ENCODE measurements at places on chromosomes 16 and 17. TPM values are rescaled to one million over a fixed set of nuclear protein-coding genes. Genes with fewer than 3 reads are reported as not detected.

GRCh38 chr17:1183171-1183873 lies 3.5 kb upstream of the ABR start:
- H3K4me1 ChIP-seq: peaks cover 52% of the 10 kb centered on the region
- H3K4me3 ChIP-seq: no peak overlapping the region
- H3K27ac ChIP-seq: no peak overlapping the region
- H3K36me3 ChIP-seq: no peaks in the 10 kb centered on the region

DNA sequence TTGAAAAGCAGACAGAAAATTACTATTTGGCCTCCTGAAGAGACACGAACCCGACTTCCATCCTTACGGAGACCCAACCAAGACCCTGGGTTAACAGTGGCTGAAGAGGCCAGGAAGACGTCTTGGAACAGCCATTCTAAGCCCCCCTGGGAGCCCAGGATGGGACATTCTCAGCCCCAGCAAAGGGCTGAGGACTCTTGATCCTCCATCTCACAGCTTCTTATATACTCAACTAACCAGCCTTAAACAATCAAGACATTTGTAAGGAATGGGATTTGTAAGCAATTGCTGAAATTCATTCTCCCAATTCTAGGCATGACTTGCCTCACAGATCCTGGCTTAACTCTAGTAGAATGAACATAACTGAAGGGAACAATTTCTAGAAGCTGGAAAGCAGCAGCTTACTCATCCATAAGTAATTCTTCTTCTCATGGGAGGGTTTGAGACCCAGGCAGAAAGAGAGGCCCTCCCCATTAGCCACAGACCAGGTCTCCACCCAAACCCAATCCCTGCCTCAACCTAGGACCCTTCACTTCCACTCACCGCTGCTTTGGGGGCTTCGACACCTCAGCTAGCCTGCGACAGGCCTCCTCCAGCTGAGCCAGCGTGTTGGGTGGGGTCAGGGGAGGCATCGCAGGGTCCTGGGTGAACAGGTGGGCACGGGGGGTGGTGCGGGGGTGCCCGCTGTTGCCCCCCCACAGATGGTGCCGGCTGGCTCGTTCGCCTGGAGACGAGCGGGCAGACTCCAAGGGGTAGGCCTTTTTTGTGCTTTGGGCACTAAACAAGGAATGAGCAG lies 25.5 kb downstream of the AXIN2 start:
- H3K27me3 ChIP-seq: no peaks in the 10 kb centered on the region
- H3K4me1 ChIP-seq: peaks cover 34% of the 10 kb centered on the region
- peaks cover 67% of the 10 kb centered on the region for H3K36me3 ChIP-seq
- DNase-seq: no peak
- no peak overlapping the region for H3K4me3 ChIP-seq

DNA sequence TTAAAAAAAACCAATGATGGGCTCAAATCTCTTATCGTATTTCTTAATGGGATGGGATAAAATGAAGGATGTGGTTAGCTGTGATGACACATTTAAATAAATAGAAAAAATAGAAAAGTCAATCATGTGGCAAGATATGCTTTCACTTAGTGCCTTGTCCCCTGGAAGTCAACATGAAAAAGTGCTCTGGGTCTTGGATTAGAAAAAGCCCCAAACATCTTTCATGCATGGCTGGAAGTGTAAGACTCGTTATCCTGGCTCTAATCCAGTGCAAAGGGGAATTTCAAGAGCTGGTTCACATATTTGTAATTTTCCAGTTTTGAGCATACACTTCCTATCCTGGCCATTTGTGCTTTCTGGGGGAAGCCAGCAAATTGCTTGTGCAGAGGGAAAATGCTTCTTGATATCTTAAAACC lies 160.9 kb downstream of the MAP2K6 start:
- H3K27me3 ChIP-seq: no peaks in the 10 kb centered on the region
- peak overlapping the region; percentile 66 for H3K27ac ChIP-seq
- no peak overlapping the region for H3K4me3 ChIP-seq
- no peaks in the 10 kb centered on the region for H3K36me3 ChIP-seq

- H3K4me1 ChIP-seq: peaks cover 10% of the 10 kb centered on the region
- no peaks in the 10 kb centered on the region for H3K36me3 ChIP-seq
- H3K27ac ChIP-seq: no peak overlapping the region
- no peak for DNase-seq
- no peak overlapping the region for H3K4me3 ChIP-seq
Observed at GRCh38 chr16:12489357-12489990, 314.2 kb downstream of the CPPED1 start.

- DNase-seq: no peak
- no peak overlapping the region for H3K27ac ChIP-seq
Observed at GRCh38 chr17:13583996-13584700, 17.6 kb downstream of the HS3ST3A1 start.

GRCh38 chr17:32192379-32192778 lies 50.1 kb downstream of the RHOT1 start:
- H3K4me1 ChIP-seq: no peaks in the 10 kb centered on the region
- H3K4me3 ChIP-seq: no peak overlapping the region
- H3K36me3 ChIP-seq: peaks cover 95% of the 10 kb centered on the region
- no peak for DNase-seq
- no peak overlapping the region for H3K27ac ChIP-seq

DNA sequence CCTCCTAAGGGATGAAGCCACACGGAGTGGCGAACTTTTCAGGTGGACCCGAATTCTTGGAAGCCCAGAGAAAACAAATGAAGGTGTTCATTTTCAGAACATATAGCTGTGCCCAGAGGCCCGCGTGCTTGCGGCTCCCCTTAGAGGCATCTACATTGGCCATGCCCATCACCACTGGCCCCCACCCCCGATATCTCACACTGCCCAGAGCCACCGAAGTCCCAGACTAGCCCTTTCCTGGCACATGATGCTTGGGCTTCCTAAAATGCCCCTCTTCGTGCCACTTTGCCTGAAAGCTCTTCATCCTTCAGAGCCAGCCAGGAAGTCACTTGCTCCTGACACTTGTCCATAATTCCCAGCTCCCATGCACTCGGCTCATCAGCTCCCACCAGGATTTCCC lies 2.1 kb upstream of the HEXIM1 start:
- no peaks in the 10 kb centered on the region for H3K36me3 ChIP-seq
- no peaks in the 10 kb centered on the region for H3K27me3 ChIP-seq
- peaks cover 57% of the 10 kb centered on the region for H3K4me1 ChIP-seq
- no peak for DNase-seq

DNA sequence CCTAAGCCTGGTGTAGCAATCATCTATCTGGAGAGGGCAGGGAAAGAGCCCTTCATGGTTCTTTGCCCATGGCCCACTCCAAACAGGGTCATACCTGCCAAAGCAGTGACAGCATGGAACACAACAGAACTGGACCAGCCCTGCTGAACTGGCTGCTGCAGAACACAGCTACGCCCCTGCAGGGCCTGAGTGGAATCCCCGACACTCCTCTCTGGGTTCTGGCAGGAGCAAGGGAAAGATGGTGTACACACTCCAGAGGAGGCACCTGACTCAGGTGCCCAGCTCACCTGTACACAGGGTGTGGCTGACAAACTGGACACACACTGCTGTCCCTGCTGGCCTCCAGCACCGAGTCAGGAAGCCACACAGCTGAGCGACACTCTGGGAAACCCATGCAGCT lies 19.8 kb downstream of the MIEF2 start:
- peaks cover 91% of the 10 kb centered on the region for H3K36me3 ChIP-seq
- H3K4me1 ChIP-seq: no peaks in the 10 kb centered on the region
- no peak overlapping the region for H3K4me3 ChIP-seq
- H3K27ac ChIP-seq: no peak overlapping the region
- DNase-seq: no peak
- H3K27me3 ChIP-seq: no peaks in the 10 kb centered on the region

DNA sequence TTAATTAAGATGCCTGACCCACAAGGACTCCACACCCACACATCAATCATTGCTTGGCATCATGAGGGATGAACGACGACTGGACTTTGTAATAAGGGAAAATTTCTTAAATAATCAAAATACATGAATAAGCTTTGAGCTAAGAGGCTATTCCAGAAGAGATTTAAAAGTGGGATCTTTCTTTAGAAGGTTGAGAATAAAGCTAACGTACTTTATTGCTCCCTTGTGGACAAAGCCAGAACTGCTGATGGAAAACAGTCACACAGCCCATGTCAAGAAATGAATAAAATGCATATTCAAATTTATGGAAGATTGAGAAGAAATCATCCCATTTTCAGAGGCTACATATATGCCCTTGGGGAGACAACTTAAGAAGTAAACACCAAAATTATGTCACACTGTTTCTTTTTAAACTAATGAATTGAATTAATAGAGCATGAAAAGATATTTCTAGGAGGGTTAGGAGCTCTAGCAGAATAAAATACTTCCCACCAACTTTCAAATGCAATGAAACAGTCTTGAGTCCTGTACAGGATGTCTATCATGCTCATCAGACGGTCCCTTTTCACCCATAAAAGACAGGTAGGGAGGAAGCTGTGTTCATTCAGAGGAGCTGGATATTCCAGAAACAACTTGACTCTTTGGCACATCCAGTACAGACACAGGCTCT lies 60.2 kb upstream of the PHOSPHO1 start:
- DNase-seq: no peak
- no peak overlapping the region for H3K27ac ChIP-seq
- peaks cover 5% of the 10 kb centered on the region for H3K36me3 ChIP-seq
- H3K4me3 ChIP-seq: no peak overlapping the region
- H3K4me1 ChIP-seq: no peaks in the 10 kb centered on the region

- H3K36me3 ChIP-seq: no peaks in the 10 kb centered on the region
- H3K27ac ChIP-seq: no peak overlapping the region
- no peak for DNase-seq
- H3K4me3 ChIP-seq: no peak overlapping the region
Observed at GRCh38 chr16:54417384-54417783, 130.8 kb upstream of the IRX3 start.

- H3K36me3 ChIP-seq: peaks cover 15% of the 10 kb centered on the region
- DNase-seq: no peak
- H3K27me3 ChIP-seq: no peaks in the 10 kb centered on the region
- H3K27ac ChIP-seq: peak within 1 kb of the TSS; percentile 89
- H3K4me3 ChIP-seq: peak within 1 kb of the TSS; percentile 100
- peaks cover 52% of the 10 kb centered on the region for H3K4me1 ChIP-seq
Observed at GRCh38 chr16:66751303-66751991, at the start of gene DYNC1LI2. Gene DYNC1LI2 (minus strand): TSS chr16:66751609. CDS start chr16:66751591, 18 bp downstream.

DNA sequence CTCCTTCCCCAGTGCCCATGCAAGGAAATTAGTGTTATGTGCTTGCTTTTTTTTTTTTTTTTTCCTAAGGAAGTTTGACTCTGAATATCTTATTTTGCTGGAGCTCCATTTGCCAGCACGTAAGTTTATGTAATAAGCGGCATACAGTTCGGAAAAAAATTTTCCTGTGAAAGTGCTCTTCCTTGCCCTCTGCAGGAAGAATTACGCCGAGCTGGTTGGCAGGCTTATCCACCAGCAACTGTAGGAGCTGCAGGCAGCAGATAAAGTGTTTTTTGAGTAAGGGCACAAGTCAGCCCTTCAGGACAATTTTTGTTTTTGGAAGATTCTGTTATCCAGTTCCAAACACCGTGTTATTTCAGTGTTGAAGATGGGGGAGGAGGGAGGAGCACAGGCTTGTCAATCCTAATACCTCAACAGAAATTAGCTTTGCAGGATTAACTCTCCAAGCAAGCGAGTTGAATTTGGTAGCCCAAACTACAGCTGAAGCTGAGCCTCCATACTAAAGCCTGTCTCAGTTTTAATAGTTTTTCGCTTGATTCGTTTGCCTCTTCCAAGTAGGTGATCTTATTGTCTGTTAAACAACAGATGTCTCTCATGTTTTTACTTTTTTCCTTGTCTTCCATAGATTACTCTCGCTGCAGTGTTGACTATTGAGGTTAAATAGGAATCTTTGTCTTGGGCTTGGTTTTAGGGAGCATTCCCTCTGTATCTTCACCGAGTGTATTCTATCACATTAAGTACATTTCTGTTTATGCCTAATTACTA lies 1.1 kb downstream of the SPECC1 start:
- H3K36me3 ChIP-seq: no peaks in the 10 kb centered on the region
- H3K4me3 ChIP-seq: peak overlapping the region; percentile 82
- H3K27me3 ChIP-seq: peaks cover 6% of the 10 kb centered on the region

DNA sequence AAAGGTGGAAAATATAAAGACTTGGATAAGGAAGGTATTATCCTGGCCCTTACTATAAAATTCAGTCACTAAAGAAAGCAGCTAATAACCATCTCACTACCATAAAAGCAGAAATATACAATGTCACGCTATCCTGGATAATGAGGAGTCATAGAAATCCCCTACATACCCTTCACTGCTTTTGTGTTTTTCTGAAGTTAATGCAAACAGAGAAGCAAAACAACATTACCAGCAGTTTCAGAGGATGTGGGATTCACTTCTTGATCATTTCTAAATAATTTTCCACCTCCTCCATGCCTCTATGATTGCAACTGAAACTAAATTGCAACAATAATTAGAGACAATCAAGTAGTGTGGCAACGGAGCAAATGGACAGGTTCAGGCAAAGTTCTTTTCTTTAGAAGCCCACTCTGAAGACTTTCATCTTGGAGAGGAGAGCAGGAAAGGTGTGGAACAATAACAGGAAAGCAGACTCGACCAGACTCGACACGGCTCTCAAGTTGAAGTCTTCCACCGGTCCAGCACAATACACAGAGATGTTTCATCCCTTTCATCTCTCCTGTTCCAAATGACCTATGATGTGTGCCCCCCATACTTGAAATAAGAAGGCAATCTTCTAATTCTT lies 10.2 kb downstream of the CYTH1 start:
- no peak overlapping the region for H3K27ac ChIP-seq
- peaks cover 46% of the 10 kb centered on the region for H3K4me1 ChIP-seq
- no peaks in the 10 kb centered on the region for H3K27me3 ChIP-seq

GRCh38 chr16:69451166-69451565 lies 26.7 kb downstream of the CYB5B start:
- H3K27ac ChIP-seq: no peak overlapping the region
- H3K4me1 ChIP-seq: peaks cover 18% of the 10 kb centered on the region
- peaks cover 8% of the 10 kb centered on the region for H3K36me3 ChIP-seq
- H3K27me3 ChIP-seq: no peaks in the 10 kb centered on the region
- DNase-seq: no peak

- no peak overlapping the region for H3K27ac ChIP-seq
- no peak overlapping the region for H3K4me3 ChIP-seq
- DNase-seq: no peak
- no peaks in the 10 kb centered on the region for H3K4me1 ChIP-seq
- H3K27me3 ChIP-seq: no peaks in the 10 kb centered on the region
- no peaks in the 10 kb centered on the region for H3K36me3 ChIP-seq
Observed at GRCh38 chr16:57504001-57504400, 17.7 kb upstream of the DOK4 start.

- no peak overlapping the region for H3K27ac ChIP-seq
- no peaks in the 10 kb centered on the region for H3K27me3 ChIP-seq
- H3K36me3 ChIP-seq: no peaks in the 10 kb centered on the region
Observed at GRCh38 chr16:24150282-24150681, 105.9 kb upstream of the CACNG3 start.

- H3K27me3 ChIP-seq: no peaks in the 10 kb centered on the region
- H3K4me1 ChIP-seq: peaks cover 15% of the 10 kb centered on the region
- DNase-seq: no peak
- no peaks in the 10 kb centered on the region for H3K36me3 ChIP-seq
- H3K4me3 ChIP-seq: no peak overlapping the region
Observed at GRCh38 chr16:66656547-66656946, 40.0 kb downstream of the CMTM4 start.

The CRYM gene
- not detected for total RNA-seq

The PYCARD gene
- 14.5 TPM for total RNA-seq

The HP gene
- 1.3 TPM for total RNA-seq

The SLFN5 gene
- total RNA-seq: 33.4 TPM

The GDPD3 gene
- total RNA-seq: 3.7 TPM

The NDE1 gene
- 61.1 TPM for total RNA-seq

The RNF112 gene
- total RNA-seq: 2.3 TPM

The NPIPA5 gene
- total RNA-seq: 12.0 TPM

The MYH1 gene
- not detected for total RNA-seq

The CIAO3 gene
- 28.2 TPM for total RNA-seq

The CDT1 gene
- total RNA-seq: 1.4 TPM

The CIITA gene
- total RNA-seq: 11.2 TPM

The ELMO3 gene
- 0.69 TPM for total RNA-seq

The RHBDL1 gene
- 0.42 TPM for total RNA-seq

The ENPP7 gene
- total RNA-seq: not detected

The GAST gene
- total RNA-seq: not detected

The PRAC2 gene
- not detected for total RNA-seq
